Dermis blood vessel endothelial cell (primary cell): ENCODE measurements at places on chromosomes 1 and 21. TPM values are rescaled to one million over a fixed set of nuclear protein-coding genes. Genes with fewer than 3 reads are reported as not detected.

DNA sequence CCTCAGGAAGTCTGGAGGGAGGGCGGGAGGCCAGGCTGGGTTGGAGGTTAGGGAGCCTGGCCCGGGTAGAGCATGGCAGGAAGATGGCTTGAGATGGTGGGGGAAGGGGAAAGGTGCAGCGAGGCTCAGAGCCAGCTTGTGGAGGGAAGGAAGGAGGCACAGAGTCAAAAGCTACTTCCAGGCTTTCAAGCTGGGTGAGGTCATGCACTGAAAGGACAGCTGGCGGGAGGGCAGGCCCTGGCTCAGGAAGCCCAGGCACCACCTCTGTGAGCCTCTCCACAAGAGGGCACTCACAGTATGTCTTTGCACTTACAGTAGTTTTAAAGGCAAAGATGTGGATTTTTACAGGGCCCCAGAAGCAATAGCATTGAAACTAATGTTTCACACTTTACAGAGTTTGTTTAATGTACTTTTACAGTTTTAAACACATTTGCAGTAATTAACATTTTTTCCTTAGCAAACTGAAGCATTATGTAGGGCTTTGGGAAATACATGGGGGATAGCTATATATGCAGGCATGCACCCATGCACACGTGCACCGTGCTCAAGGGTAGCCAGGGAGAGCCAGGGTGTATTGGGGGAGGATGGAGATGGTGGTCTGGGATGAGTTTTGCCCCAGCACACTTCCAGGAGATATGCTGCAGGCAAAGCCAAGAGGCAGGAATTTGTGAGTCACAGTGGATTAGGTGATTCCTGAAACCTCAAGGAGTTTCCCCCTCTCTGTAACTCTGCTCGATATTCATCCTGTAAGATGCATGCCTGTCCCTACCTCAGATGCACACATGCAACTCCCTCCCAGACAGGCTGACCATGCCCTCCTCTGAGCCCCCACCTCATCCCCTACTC, 6.1 kb upstream of the ADAM15 start:
- DNase-seq, result peak; percentile 92

DNA sequence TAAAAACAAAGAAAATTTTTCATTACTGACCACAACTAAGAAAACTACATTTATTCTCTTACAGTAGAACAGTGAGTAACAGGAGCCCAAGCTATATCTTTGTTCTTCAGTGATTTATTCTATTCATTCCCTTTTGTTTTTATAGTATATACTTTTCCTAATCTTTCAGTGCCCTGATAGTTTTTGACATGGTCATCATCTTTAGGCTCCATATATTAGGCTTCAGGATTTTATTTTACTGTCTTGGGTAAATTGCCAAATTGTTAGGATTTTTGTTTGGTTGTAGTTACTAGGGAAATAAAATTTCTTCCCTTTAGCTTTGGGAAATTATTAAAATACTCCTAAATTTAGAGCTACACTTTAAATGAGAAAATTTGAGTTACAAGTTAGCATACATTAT, 10.3 kb downstream of the FBXO28 start:
- DNase-seq, result no peak

- DNase-seq, result no peak
Measured at GRCh38 chr1:209815931-209816341, 10.0 kb upstream of the IRF6 start.

- no peak for DNase-seq
Measured at GRCh38 chr1:57858740-57859139, 434.9 kb upstream of the DAB1 start.

- peak; percentile 86 for DNase-seq
Measured at GRCh38 chr1:71049951-71050598, 2.5 kb upstream of the PTGER3 start.

DNA sequence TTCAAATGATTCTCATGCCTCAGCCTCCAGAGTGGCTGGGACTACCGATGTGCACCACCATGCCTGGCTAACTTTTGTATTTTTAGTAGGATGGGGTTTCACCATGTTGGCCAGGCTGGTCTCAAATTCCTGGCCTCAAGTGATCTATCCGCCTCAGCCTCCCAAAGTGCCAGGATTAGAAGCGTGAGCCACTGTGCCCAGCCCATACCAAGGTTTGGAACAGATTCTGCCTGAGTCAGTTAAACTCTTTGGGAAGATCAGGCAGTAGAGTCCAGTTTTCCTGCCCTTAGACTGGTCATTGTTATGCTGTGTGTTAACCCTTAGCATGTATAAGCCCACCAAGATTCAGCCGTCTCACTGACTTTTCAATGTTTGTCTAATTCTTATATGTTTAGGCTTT, 48.3 kb upstream of the LYPLAL1 start:
- no peak for DNase-seq

- no peak for DNase-seq
Measured at GRCh38 chr1:114482585-114482984, 28.4 kb downstream of the TRIM33 start.

- no peak for DNase-seq
Measured at GRCh38 chr1:182122256-182122912, 60.9 kb upstream of the ZNF648 start.

DNA sequence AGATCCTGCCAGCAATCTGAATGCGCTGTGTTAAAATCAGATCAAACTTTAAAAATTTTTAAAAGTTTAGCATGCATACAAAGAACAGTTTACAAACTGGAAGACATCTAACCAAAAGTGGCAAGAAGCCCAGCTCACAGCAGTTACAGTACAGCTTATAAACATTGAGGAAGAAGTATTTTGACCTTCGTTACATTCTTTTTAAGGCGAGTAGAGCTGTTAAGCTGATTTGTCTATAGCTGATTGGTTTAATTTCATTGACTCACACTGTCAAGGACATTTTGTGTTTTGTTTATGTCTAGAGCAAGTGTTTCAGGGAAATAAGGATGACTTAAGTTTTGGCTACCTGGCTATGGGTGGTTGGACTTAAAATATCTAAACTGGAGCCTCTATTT, 3.0 kb upstream of the PGM1 start:
- no peak for DNase-seq

DNA sequence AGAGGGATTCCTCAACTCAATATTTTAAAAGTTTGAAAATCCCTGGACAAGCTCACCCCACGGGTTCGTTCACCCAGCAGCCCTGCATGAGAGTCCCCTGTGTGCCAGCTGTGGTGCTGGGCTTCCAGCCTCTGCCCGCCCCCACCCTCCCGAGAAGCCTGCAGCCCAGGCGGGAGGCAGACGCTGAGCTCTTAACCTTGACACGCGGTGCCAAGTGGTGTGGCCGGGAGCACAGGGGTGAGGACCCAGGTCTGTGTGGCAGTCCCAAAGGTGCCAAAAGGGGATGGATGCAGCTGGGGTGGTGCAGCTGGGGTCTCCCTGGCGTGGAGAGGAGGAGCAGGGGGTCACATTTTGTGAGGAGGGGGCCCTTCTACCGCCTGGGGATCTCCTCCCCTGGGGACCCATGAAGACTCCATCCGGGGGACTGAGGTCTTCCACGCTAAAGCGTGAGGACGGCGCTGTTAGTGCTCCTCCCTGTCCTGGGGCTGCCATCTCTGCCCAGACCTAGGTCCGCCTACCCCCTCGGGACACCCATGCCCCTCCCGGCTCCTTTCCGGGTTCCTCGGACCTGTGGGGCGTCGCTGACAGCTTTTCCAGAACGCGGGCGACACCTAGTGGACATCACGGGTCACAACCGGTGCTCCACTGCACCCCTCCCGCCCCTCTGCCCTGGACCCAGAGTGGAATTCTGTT, 12.9 kb downstream of the PLA2G2F start:
- DNase-seq, result peak; percentile 72

GRCh38 chr1:115185336-115185735, 96.0 kb upstream of the TSPAN2 start:
- DNase-seq, result no peak

DNA sequence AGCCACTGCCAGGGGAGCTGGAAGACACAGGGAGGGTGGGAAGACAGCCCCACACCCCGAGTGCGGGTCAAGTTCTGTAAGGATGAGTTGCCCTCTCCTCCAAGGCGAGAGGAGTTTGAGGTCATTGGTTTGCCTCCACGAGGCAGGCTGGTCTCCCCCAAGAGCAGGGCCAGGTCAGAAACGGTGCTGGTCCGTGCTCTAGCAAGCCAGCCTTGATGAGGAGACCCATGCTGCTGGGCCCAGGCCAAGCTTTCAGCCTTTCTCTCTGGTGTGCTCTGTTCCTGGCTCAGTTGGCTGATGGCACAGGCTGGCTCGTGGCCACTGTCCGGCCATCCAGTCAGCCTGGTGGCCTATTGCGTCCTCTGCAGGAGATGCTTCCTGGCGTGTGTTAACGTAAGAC, 12.0 kb upstream of the PCBP3 start:
- DNase-seq, result no peak

GRCh38 chr21:38236232-38236631, 20.6 kb upstream of the KCNJ15 start:
- DNase-seq, result no peak

GRCh38 chr1:174768949-174769348, 230.8 kb upstream of the CACYBP start:
- peak; percentile 10 for DNase-seq

GRCh38 chr21:45014747-45015468, 59.5 kb upstream of the ADARB1 start:
- DNase-seq, result no peak

- peak; percentile 28 for DNase-seq
Measured at GRCh38 chr1:168348146-168348709, 67.6 kb downstream of the TBX19 start.

- no peak for DNase-seq
Measured at GRCh38 chr1:176199707-176200106, 7.4 kb downstream of the COP1 start.

GRCh38 chr1:114135786-114136185, 17.9 kb downstream of the SYT6 start:
- DNase-seq, result no peak

DNA sequence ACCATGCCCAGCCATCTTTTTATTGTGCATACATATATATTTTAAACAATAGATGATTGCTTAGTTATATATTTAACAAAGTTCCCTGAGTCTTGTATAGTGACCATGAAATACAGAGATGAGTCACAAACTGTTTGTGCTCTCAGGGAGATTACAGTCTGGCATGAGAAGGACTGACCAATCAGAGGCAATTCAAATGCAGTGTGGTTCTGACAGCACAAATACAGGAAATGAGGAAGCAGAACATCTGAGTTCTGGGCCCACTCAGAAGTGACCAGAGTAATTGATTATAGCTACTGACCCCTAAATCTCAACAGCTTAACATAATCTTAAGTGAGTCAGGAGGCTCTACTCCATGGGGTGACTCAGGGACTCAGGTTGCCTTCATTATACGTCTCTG, 534.5 kb downstream of the OMA1 start:
- no peak for DNase-seq

DNA sequence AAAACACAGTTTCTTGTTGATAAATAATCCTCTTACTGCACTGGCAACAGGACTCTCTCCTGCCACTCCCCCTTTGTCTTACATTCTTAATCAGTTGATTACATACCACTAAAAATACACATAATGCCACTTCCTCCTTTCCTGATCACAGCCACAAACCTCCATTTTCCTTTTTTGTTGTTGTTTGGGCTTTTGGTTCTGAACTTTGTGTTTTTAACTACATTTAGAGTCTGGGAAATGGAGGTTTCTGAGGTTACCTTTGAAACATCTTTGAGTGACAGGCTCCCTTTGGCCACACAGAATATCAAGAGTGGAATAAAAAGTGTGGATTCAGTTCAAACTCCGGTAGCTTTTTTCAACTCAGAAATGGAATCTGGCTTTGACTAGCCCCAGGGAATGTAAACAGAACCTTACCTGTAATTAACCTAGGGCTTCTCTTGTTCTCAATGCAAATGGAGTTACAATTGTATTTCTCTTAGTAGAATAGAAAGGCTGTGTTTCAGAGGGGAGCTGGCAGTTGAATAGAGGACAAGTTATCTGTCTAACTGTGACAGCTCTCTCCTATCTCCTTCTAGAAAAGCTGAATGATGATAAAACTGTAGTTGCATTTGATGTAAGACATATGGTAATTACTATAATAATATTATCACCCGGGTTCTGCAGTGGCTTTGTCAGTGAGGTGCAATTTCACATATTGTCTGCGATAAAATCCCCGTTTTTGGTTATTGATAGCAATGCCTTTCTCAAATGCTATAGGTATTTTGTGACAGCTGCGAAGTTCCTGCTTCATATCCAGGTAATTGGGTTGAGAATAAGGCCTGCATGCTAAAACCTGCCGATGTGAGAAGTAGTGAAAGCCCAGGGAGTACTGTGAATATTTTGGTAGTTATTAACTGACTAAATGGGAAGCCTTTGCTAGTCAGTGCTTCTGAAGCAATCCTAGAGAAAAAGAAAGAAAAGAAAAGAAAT, 66.9 kb downstream of the ST6GALNAC5 start:
- no peak for DNase-seq

GRCh38 chr1:42618866-42619265, 39.4 kb upstream of the PPIH start:
- no peak for DNase-seq

- DNase-seq, result peak; percentile 37
Measured at GRCh38 chr1:25090707-25091422, 141.4 kb downstream of the SYF2 start.

GRCh38 chr21:42547001-42547905, 33.6 kb downstream of the SLC37A1 start:
- no peak for DNase-seq

DNA sequence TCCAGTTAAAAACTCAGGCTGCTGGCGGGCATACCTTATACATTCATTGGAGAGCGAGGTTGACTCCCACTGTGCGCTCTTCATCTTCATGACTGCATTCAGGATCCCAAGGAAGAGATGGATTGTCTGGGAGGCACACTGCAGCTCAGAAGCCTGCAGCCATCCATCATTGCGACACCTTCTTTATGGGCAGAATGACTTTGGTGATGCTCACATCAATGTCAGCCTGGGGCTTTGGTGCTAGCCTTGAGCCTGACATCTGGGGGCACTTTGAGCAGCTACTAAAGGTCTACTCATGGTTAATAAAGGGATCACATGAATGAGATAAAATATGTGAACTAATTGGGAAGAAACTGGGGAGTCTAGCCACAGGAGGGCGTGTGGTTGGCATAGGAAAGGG, 229.3 kb downstream of the PRDM2 start:
- DNase-seq, result no peak

DNA sequence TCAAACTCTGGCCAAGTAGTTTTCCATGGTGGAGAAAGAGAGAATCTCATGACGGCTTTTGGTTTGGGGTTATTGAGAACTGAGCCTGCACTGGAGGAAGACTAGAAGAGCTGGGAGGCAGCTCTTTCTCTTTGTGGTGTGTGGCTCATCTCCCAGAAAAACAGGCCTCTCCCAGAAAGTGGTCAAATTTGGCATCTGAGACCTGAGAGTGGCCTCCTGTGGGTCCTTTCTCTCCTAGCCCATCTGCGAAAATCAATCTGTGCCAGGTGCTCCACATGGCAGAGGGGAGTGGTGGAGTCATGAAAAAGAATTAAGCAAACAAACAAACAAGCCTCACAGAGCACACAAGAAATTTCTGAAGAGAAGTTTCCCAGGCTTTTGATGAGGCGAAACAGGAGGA, 305.0 kb downstream of the ST6GALNAC3 start:
- no peak for DNase-seq

AMPD2 gene
- 32.0 and 40.4 TPM in 2 replicates for total RNA-seq

MEGF6 gene
- total RNA-seq, result 100 and 120 TPM in 2 replicates

PWP2 gene
- 8.2 and 39.1 TPM in 2 replicates for total RNA-seq

LAD1 gene
- total RNA-seq, result 0.09 and 0.68 TPM in 2 replicates

LCE6A gene
- total RNA-seq, result not detected in 2 replicates

ATP1A4 gene
- not detected in 2 replicates for total RNA-seq
